ENCODE measurements at places on chromosomes 11 and 22. TPM values are rescaled to one million over a fixed set of nuclear protein-coding genes. Genes with fewer than 3 reads are reported as not detected.

Gene SLN
- not detected for total RNA-seq

Gene SAA4
- not detected for total RNA-seq

Gene DAGLA
- 7.5 TPM for total RNA-seq

Gene RASD2
- not detected for total RNA-seq

Gene RIMBP3C
- not detected for total RNA-seq

Gene OR5T3
- not detected for total RNA-seq

Gene SLC7A4
- total RNA-seq: not detected

Gene HORMAD2
- total RNA-seq: not detected

Gene RBMXL2
- not detected for total RNA-seq

Gene INPP5J
- not detected for total RNA-seq

Gene JAML
- not detected for total RNA-seq

Gene MMP1
- 734 TPM for total RNA-seq

Gene KDM4E
- total RNA-seq: not detected

Gene RASGRP2
- 1.2 TPM for total RNA-seq

Gene GLB1L2
- 0.25 TPM for total RNA-seq

Gene MAP6
- 0.32 TPM for total RNA-seq

Gene APOL2
- 60.7 TPM for total RNA-seq

Gene PDGFB
- total RNA-seq: 108 TPM

Gene DEFB108B
- not detected for total RNA-seq

Gene CCDC87
- under 0.01 TPM for total RNA-seq

Gene TBX1
- total RNA-seq: 98.6 TPM

Gene PRSS23
- total RNA-seq: 70.6 TPM

Gene FERMT3
- 2.8 TPM for total RNA-seq

Gene DDTL
- 0.25 TPM for total RNA-seq

Gene TSPAN32
- total RNA-seq: not detected
